ENCODE measurements at places on chromosomes 11 and 22.

GRCh38 chr11:103587901-103588788 lies 448.3 kb upstream of the DDI1 start:
- H3K4me3 ChIP-seq = no peak overlapping the region
- no peaks in the 10 kb centered on the region for H3K36me3 ChIP-seq
- no peaks in the 10 kb centered on the region for H3K27me3 ChIP-seq
- no peak for DNase-seq
- no peak overlapping the region for H3K27ac ChIP-seq

- no peak for DNase-seq
- no peak overlapping the region for H3K27ac ChIP-seq
- H3K4me3 ChIP-seq = no peak overlapping the region
Measured at GRCh38 chr11:117704395-117705100, 92.5 kb downstream of the DSCAML1 start.

- H3K27ac ChIP-seq = no peak overlapping the region
- DNase-seq = no peak
- no peaks in the 10 kb centered on the region for H3K36me3 ChIP-seq
- H3K4me1 ChIP-seq = no peaks in the 10 kb centered on the region
Measured at GRCh38 chr11:131737357-131737756, 366.9 kb downstream of the NTM start.

DNA sequence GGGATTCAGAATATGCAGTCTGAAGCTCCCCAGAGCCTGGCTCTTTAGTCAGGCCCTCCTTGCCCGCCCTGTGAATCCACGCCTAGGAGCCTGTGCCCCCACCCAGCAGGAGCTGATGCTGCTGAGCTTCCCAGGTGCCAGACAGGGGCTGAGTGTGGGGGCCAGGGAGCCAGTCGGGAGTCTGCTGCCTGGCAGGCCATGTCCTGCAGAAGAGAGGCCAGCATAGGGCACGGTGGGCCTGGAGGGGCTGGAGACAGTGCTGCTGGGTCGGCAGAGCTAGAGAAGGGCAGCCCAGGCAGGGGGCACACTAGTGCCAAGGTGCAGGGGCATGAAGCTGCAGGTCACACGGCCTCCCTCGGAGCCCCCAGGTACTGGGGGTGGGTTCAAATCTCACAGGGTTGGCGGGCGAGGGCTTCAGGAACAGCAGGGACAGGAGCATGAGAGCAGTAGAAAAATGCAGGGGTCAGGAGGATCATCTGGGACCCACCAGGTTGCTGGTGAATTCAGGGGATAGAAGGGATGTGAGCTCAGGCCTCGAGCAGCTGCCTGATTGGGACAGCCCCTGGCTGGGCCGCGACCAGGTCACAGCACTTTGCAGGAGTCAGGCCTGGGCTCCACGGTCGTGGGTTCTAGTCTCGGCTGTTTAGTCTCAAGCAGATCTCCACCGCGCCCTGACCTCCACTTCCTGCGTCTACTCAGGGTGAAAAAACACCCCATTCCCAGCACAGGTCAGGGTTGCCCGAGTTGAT lies 4.1 kb upstream of the SEPTIN5 start:
- peaks cover 12% of the 10 kb centered on the region for H3K4me1 ChIP-seq
- H3K4me3 ChIP-seq = no peak overlapping the region
- no peaks in the 10 kb centered on the region for H3K27me3 ChIP-seq
- H3K36me3 ChIP-seq = no peaks in the 10 kb centered on the region

DNA sequence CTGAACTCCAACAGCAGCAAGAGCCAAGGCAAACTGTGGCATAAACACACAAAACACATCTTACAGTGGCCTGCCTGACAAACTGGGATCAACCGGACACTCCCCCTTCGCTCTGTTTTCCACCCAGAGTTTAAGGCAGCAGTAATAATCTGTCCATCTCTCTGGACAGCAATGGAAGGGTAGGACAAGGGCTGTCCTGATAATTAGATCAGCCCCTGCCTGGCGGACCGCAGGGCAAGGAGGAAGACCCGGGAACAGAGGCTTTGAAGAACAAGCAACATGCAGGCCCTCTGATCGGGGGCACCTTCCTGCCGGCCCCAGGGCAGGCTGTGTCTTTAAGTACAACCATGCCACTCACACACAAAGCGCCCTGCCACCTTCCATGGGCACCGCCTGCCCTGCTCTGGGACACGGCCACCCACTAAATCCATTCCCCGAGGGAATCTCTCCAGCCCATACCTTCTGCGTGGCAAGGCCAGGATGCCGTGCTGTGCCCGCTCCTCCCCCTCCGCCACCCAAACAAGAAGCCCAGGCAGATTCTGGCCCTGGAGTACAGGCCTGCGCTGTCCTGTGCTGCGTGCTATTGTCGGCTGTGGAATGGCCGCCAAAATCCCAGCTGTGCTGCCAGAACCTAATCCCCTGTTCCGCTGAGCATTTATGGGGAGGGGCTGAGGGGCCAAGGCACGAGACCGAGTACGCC lies 38.8 kb downstream of the NUMA1 start:
- DNase-seq = no peak
- H3K4me3 ChIP-seq = peak overlapping the region; percentile 79
- peak overlapping the region; percentile 95 for H3K27ac ChIP-seq
- H3K4me1 ChIP-seq = peaks cover 89% of the 10 kb centered on the region

GRCh38 chr22:34102633-34103032 lies 182.4 kb upstream of the LARGE1 start:
- no peaks in the 10 kb centered on the region for H3K27me3 ChIP-seq
- H3K36me3 ChIP-seq = no peaks in the 10 kb centered on the region
- H3K4me3 ChIP-seq = no peak overlapping the region
- H3K4me1 ChIP-seq = no peaks in the 10 kb centered on the region
- no peak overlapping the region for H3K27ac ChIP-seq

- DNase-seq = no peak
- no peaks in the 10 kb centered on the region for H3K36me3 ChIP-seq
- H3K4me1 ChIP-seq = peaks cover 27% of the 10 kb centered on the region
- H3K27ac ChIP-seq = no peak overlapping the region
- H3K27me3 ChIP-seq = no peaks in the 10 kb centered on the region
- no peak overlapping the region for H3K4me3 ChIP-seq
Measured at GRCh38 chr11:19800714-19801519, 88.3 kb downstream of the NAV2 start.

- H3K4me3 ChIP-seq = no peak overlapping the region
- H3K36me3 ChIP-seq = no peaks in the 10 kb centered on the region
- DNase-seq = no peak
- peaks cover 98% of the 10 kb centered on the region for H3K27me3 ChIP-seq
- peaks cover 11% of the 10 kb centered on the region for H3K4me1 ChIP-seq
Measured at GRCh38 chr22:36585841-36586240, 56.9 kb upstream of the EIF3D start.

- H3K4me1 ChIP-seq = peaks cover under 1% of the 10 kb centered on the region
- no peaks in the 10 kb centered on the region for H3K27me3 ChIP-seq
- no peak for DNase-seq
- H3K4me3 ChIP-seq = no peak overlapping the region
- H3K36me3 ChIP-seq = no peaks in the 10 kb centered on the region
Measured at GRCh38 chr11:122797651-122798050, 40.6 kb upstream of the CRTAM start.

DNA sequence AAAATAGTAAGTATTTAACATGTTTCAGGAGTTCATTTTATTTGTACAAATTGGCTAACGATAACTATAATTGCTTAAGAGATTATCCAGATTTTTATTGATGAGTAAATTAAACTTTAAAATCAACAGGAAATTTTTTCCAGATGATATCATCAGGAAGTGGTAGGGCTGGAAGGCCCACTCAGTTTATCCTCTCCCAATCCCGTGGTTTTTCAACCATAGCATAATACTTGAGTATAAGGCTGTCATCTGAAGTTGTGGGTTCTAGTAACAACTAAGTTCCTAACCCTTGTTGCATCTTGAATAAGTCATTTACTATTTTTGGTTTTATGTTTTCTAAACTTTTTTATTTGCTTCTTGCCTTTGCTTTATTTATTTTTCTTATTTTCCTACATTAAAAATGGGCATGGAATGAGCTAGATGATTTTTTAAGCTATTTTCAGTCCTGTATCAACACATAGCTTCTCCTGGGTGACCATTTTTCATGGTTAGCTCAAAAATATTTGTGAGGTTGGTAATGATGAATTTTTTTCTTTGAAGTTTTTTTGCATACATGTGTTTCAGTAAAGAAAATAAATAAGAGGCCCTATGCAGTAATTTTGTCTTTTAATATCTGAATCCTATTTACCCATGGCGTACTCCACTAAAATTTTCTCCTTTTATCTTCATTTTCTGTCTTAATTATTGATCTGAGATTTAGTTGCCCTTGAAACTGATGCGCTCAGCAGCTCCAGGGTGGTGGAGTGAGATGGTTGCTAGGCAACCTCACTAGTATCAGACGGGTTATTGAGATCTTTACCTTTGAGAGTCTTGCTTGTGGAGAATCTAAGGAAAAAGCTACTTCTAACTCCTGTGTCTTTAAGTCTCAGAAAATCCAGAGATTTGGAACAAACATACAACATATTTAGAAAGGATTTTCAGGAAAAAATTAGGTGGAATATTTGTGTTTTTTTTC lies 452.0 kb upstream of the CCDC179 start:
- no peak overlapping the region for H3K4me3 ChIP-seq
- no peaks in the 10 kb centered on the region for H3K27me3 ChIP-seq
- DNase-seq = no peak
- H3K4me1 ChIP-seq = no peaks in the 10 kb centered on the region
- no peak overlapping the region for H3K27ac ChIP-seq

GRCh38 chr11:71101606-71102005 lies 150.8 kb downstream of the SHANK2 start:
- H3K4me1 ChIP-seq = no peaks in the 10 kb centered on the region
- no peak overlapping the region for H3K4me3 ChIP-seq
- no peak overlapping the region for H3K27ac ChIP-seq
- H3K36me3 ChIP-seq = no peaks in the 10 kb centered on the region
- DNase-seq = no peak

GRCh38 chr11:119316016-119316728 lies 758 bp downstream of the MCAM start:
- no peak for DNase-seq
- peak overlapping the region; percentile 91 for H3K27ac ChIP-seq
- peak overlapping the region; percentile 82 for H3K4me3 ChIP-seq
- H3K4me1 ChIP-seq = peaks cover 52% of the 10 kb centered on the region
- H3K36me3 ChIP-seq = peaks cover 4% of the 10 kb centered on the region
- H3K27me3 ChIP-seq = no peaks in the 10 kb centered on the region

- H3K36me3 ChIP-seq = peaks cover 1% of the 10 kb centered on the region
- no peak overlapping the region for H3K4me3 ChIP-seq
- no peaks in the 10 kb centered on the region for H3K27me3 ChIP-seq
- H3K27ac ChIP-seq = no peak overlapping the region
- no peaks in the 10 kb centered on the region for H3K4me1 ChIP-seq
- DNase-seq = no peak
Measured at GRCh38 chr22:49767355-49768062, 60.2 kb downstream of the BRD1 start.

DNA sequence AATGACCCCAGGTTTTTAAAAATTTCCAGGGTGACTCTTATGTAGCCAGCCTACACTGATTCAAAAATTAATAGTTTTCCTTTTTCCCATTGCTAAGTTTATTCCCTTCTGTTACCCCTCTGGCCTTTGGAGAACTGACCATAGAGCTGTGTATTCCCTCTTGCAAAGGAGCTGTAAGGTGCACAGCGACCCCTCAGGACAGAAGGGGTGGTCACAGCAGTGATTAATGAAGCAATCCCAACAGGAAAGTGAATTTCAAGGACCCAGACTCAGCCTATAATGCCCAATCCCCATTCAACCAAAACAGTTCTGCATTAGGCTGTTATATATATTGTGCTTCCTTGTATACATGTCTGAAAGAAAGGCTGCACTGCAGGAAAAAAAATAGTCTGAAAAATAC lies 147.1 kb downstream of the WT1 start:
- no peaks in the 10 kb centered on the region for H3K27me3 ChIP-seq
- H3K4me3 ChIP-seq = no peak overlapping the region
- DNase-seq = no peak
- no peaks in the 10 kb centered on the region for H3K36me3 ChIP-seq
- no peaks in the 10 kb centered on the region for H3K4me1 ChIP-seq

DNA sequence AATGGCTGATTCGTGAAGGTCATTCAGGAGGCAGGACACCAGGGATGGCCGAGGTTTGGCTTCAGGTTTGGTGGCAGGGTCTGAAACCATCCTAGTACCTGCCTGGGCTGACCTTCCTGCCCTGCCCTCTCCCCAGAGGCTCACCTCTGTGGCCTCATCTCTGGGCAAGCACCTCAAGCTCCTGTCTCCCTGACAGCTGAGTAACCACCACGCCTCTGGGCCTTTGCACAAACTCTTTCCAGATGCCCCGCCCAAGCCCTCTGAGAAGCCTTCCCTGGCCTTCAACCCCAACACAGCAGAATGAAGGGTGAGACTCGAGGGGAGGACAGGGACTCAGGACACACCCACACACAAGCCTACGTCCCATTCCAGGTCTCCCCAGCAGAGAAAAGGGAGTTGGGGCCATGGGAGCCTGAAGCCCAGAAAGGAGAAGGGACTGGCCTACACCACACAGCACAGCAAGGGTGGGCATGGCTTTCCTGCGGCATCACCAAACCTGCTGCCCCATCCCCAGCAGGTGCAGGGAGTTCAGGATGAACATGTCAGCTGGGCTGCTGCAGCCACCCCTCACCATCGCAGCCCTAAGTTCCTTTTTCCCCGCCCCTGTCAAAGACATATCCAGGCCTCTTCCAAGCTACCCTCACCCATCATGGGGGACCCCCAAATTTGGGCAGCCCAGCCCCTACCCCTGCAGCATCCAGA lies 2.4 kb downstream of the SHISA8 start:
- peaks cover 42% of the 10 kb centered on the region for H3K27me3 ChIP-seq
- peaks cover 18% of the 10 kb centered on the region for H3K4me1 ChIP-seq
- no peak overlapping the region for H3K27ac ChIP-seq
- no peak overlapping the region for H3K4me3 ChIP-seq
- no peak for DNase-seq

DNA sequence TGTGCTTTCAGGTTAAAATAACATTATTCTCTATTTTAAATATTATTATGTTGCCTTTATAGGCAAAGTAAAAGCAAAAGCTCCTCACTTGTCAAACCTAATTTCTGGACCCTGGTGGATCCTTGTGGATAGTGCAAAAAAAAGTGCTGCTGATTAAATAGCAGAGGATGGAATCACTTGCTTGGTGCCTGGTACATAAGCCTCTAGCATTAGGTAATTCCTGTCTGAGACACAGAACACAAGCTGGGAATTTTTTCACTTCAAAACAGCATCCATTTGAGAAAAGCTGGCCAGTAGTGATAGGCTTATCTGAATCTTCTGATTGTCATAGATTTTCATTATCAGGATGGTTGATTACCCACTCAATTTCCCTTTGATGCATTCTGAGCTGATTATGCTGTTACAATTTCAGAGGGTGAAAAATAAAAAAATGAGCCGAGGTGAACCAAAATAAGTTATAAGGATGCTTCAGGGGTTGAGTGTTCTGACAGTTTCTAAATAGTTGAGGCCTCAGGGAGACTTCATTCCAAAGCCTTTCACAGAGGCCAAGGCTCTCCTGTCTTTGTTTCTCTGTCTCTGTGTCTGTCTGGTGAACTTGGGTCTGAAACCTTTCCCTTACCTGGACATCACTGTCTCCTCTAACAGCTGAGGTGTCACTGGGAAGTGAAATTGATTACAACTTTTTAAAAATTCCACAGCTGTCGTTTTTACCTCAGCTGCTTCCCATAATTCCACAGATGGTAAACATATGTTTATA lies 242.9 kb downstream of the NELL1 start:
- DNase-seq = no peak
- no peak overlapping the region for H3K27ac ChIP-seq
- H3K27me3 ChIP-seq = no peaks in the 10 kb centered on the region
- H3K36me3 ChIP-seq = no peaks in the 10 kb centered on the region
- H3K4me3 ChIP-seq = no peak overlapping the region

- no peaks in the 10 kb centered on the region for H3K27me3 ChIP-seq
- DNase-seq = no peak
- no peak overlapping the region for H3K4me3 ChIP-seq
- H3K36me3 ChIP-seq = no peaks in the 10 kb centered on the region
Measured at GRCh38 chr11:104134745-104135144, 29.2 kb downstream of the PDGFD start.

GRCh38 chr22:32926600-32926999 lies 125.1 kb downstream of the TIMP3 start:
- no peaks in the 10 kb centered on the region for H3K4me1 ChIP-seq
- H3K27ac ChIP-seq = no peak overlapping the region
- H3K27me3 ChIP-seq = no peaks in the 10 kb centered on the region
- no peaks in the 10 kb centered on the region for H3K36me3 ChIP-seq
- no peak overlapping the region for H3K4me3 ChIP-seq

Data from esophagus squamous epithelium (tissue), 5 donors.